ENCODE measurements at places on chromosomes 5 and 9. TPM values are rescaled to one million over a fixed set of nuclear protein-coding genes. Genes with fewer than 3 reads are reported as not detected.

DNA sequence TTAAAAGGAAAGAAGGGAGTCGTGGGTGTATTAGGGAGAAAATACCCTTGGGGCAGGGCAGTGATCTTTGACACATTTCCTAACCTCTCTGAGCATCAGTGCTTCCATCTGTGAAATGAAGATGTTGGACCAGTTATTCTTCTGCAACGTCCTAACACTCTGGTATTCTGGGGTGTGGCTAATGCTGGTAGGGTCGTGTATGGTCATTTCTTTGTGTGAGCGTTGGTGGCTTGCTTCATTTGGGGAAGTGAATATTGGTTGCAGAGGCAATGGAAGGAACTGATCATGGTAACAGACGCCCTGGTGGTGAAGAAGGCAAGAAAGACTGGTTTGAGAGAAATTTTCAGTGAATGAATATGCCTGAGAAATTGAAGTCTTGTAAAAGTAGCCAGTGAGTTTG lies 67.9 kb upstream of the TTC23L start:
- no peak for DNase-seq
- peaks cover 18% of the 10 kb centered on the region for H3K36me3 ChIP-seq
- no peaks in the 10 kb centered on the region for H3K27me3 ChIP-seq
- H3K4me1 ChIP-seq: peaks cover 10% of the 10 kb centered on the region

DNA sequence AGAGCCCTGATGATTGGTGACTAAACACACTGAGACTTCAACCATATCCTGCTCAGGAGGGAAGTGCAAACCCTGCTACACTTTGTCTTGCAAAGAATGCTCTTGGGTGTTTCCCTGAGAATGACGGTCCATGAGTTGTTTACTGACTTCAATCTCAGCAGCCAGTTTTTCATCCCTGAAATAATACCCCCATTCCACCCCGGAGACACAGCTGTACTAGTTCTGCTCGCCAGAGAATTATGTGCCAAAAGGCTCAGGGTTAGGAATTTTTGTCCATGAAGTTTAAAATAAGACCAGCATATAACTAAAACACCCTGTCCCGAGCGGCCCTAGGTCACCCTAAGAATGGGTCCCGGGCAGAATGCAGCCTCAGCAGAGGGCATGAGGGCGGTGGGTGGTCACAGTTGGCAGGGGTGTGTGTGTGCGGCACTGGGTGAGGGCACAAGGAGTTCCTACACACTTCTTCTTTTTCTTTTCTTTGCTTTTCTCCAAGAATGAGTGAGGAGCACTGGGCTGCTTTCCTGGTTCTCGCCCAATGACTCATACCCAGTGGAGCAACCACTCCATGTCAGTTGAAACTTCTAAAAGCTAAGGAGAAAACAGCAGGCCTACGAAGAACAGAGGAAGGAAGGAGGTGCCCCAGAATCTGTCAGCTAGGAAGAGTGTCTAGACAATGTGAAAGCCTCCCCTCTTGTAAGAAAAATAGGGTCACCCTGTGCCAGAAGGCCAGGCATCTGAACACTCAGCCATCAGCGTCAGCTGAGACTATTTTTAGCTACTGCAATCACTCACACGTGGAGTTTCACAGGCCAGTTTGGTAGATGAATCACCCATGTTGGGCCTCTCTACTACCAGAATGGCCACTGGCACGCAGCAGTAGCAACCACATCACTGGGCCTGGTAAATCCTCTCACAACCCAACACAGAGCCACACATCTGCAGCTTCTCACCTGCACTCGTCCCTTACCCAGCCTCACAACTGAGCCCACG lies 105.9 kb downstream of the DPYSL3 start:
- H3K27ac ChIP-seq: peak overlapping the region; percentile 93
- peaks cover 15% of the 10 kb centered on the region for H3K4me1 ChIP-seq
- peaks cover 5% of the 10 kb centered on the region for H3K36me3 ChIP-seq
- peak overlapping the region; percentile 5 for H3K4me3 ChIP-seq

DNA sequence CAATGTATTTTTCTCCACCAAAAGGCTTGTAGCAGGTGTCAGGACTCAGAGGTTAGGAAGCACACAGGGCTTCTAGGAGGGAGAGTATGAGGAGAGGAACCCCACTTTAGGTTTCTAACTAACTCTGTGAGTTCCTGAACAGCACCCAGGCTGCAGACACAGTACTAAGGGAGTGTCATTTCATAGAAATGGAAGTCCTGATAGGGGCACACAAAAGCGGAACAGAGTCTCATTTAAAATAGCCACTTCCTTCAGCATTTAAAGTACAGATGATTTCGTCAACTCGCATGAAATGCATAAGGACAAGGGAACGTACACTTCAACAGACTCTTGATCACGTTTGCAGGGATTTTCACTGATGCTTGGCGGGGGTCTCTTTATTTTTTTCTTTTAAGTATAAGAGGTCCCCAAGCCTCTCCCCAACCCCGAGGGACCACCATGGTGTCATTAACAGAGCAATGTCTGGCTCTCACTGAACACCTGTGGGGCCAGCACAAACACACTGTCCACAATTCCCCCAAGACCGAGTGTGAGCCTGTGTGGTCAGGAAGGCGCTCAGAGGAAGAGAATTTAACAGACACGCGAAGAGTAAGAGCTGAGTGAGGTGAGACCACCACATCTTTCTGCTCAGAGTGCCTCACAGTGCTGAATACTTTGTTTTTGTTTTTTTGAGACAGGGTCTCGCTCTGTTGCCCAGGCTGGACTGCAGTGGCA lies 82.3 kb downstream of the SECISBP2 start:
- H3K36me3 ChIP-seq: peaks cover 23% of the 10 kb centered on the region
- H3K27ac ChIP-seq: no peak overlapping the region
- no peak for DNase-seq
- no peak overlapping the region for H3K4me3 ChIP-seq
- H3K27me3 ChIP-seq: no peaks in the 10 kb centered on the region

The POU5F2 gene
- 1.1 TPM for total RNA-seq

GRCh38 chr9:137977571-137978261 lies 100.1 kb downstream of the CACNA1B start:
- no peak overlapping the region for H3K27ac ChIP-seq
- H3K4me1 ChIP-seq: no peaks in the 10 kb centered on the region
- no peak overlapping the region for H3K4me3 ChIP-seq
- H3K36me3 ChIP-seq: no peaks in the 10 kb centered on the region

GRCh38 chr9:69093471-69094103 lies 58.0 kb downstream of the FXN start:
- peaks cover 6% of the 10 kb centered on the region for H3K4me1 ChIP-seq
- H3K36me3 ChIP-seq: no peaks in the 10 kb centered on the region
- DNase-seq: no peak
- H3K4me3 ChIP-seq: no peak overlapping the region
- no peaks in the 10 kb centered on the region for H3K27me3 ChIP-seq
